ENCODE measurements at places on chromosomes 3 and 15. TPM values are rescaled to one million over a fixed set of nuclear protein-coding genes. Genes with fewer than 3 reads are reported as not detected.
A peak's percentile ranks its signal among the peaks of the same experiment; 100 is the strongest.

- peak; percentile 95 for DNase-seq
Measured at GRCh38 chr3:184757022-184757651, 45.3 kb upstream of the MAGEF1 start.

DNA sequence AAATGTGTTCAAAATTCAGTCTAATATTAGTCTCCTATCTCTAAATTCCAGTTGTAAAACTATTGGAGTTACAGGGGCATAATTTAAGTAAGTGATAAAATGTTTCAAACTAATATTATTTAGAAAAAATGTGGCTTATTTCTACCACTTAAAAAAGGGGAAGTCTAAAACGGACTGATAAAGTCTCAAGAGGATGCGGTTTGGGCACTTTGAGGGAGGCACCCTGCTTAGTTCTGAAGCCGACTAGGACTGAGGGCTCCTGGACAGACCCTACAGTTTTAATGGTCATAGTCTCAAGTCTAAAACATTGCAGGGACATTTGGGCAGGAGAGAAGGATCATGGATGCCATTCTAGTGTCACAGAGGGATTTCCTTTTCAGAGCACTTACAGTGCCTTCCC, 566.3 kb downstream of the NR2F2 start:
- DNase-seq = no peak

DNA sequence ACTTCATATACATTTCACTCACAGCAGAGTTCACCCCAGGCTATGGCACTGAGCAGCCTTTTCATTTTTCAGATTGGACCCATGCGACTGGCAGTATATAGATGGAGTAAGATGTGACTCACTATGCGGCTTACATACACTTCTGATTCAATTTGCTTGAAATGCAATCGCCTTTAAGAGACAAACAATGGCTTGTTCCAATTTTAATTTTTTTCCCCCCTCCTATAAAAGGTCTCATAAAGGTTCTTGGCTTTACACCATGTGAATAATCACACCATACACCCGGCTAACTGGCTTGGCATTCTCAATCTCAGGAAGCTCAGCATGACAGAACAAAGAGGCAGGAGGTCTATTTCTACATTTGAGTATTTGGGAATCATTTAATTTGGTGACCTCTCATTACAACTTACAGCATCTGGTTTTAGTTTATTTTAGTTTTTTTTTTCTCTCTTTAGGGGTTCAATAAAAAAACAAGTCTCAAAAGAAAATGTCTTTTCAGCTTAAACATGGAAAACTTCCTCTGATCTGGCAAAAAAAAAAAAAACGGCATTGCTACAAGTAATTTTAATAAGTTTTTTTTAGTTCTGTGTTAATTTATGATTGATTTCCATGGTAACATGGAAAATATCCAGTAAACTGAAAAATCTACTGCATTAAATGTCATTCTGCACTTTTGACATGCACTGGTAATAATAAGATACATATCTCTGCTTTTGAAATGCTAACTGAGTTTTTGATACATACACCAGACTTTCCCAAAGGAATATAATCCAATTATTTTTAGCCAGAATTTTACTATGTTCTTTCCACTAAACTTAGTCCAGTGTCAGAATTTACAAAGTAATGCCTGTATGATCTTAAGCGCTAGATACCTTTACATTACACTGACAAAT, 38.8 kb downstream of the GADL1 start:
- DNase-seq = peak; percentile 61

DNA sequence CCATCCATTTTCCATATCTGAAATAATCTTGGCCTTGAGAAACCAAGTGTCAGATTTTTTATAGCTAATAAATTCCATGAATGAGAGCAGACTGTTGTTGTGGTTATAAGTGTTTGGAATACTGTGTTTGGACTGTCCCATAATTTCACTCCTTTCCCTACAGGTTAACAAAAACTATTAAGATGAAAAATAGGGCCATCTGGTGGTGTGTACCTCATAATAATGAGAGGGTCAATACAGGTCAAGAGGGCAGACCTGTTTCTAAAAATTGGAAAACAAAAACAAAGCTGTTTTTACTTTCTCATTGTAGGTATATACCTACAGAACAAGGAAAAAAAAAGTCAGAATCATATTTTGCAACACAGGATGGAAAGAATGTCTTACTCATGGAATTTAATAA, 553.8 kb upstream of the SGO1 start:
- peak; percentile 5 for DNase-seq

The GREM1 gene
- total RNA-seq = 935 TPM

The AGBL1 gene
- total RNA-seq = not detected
